CD4-positive, alpha-beta T cell treated with Interferon gamma for 1 hour (primary cell): ENCODE measurements at places on chromosomes 13 and 19.

DNA sequence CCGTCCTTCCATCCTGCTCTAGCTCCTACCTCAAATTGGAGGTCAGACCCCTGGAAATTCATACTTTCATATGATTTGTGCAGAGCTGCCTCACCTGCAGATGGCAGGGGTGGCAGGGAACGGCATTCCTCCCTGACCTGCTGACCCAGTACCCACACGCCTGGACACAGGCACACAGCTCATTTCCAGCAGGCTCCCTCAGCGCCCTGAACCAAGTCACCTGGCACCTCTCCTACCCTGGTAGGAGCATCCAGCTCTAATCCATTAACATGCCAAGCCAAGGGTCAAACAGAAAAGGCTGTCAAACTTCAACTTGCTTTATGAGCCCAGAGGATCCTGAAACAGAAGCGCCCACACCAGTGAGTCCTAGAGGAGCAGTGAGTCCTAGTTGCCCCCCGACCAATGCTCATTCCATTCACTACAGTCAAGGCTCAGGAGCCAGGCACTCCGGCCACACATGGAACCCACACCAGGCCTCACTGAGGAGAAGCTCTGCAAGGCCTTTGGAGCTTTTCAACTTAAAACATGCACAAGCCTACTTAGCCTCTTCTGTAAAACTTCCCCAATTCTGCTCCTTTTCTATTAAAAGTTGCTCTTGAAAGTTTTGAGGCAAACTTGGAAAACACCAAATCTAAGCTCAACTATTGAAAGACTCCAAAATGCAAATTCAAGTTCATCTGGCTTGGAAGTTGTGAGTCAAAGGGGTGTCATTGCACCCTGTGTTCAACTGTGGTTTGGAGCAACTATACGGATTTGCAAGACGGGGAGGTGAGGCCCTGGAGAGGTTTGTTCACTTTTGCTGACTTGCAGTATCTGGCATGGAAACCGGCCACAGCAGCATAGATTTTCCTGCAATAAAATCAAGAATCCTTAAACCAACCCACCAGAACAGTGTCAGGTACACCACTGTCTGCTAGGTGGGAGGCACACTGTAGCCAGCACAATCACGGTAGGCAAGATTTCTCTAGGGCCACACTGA is 96.7 kb downstream of the CRYL1 start:
- DNase-seq: no peak

DNA sequence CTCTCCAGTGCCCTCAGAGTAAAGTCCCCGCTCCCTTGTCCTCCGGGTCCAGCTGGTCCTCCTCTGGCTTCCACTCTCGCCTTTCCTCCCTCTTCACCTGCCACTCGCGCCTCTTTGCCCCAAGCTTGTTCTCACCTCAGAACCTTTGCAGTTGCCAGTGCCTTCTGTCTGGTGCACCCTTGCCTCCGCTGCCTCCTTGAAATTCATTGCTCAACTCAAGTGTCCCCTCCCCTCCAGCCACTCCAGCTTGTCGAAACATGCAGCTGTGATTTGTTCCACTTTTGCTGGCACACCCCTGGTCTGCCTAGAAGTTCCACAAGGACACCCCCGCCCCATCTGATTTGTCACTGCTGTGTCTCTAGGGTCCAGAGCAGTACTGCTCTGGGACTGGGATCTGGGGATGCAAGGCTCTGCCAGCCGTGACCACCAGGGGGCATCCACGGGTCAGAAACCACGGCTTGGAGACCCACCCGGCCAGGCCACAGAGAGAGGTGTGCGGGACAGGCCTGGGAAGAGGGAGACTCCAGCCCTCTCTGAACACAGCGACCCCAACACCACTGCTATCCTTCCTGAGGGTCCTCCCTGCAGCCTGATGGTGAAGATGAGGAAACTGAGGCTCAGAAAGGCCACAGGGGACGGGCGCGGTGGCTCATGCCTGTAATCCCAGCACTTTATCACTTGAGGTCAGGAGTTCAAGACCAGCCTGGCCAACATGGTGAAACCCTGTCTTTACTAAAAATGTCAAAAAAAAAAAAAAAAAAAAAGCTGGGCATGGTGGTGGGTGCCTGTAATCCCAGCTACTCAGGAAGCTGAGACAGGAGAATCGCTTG is 49.9 kb downstream of the AP1M1 start:
- peak; percentile 83 for DNase-seq

GRCh38 chr13:31093145-31093885 is 68.4 kb downstream of the HSPH1 start:
- no peak for DNase-seq

DNA sequence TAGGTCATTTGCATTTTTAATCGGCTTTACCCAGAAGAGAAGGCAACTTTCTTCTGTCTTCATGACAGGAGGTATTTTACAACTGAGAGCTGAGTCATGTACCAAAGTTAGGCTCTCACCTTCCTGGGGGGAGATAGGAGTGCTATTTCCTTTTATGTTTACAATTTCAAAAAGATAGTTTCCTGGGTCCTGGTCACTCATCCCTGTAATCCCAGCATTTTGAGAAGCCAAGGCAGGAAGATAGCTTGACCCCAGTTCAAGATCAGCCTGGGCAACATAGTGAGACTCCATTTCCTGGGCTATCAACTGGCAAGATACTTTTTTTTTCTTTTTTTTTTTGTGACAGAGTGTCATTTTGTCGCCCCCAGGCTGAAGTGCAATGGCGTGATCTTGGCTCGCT is 7.6 kb downstream of the LYPD3 start:
- no peak for DNase-seq

DNA sequence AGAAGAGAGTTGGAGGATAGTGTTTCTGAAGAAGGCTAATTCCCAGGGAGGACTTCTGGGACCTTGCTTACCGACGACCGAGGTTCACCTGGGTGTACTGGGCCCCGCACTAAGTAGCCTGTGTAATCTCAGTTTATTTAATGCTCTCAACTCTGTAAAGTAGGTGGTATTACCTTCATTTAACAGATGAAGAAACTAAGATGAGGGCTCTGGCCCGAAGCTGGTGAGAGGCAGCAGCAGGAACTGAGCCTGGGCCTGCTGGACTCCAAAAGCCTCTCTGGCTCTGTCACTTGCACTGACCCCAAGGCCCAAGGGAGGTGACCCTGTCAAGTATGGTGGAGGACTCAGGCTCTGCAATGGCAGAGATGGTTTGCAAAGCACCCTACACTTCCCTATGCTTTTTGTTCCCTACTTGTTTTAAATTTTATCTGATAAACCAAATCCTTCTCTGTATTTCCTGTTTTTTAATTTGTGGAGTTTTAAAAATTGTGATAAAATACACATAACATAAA is 50.6 kb downstream of the GGACT start:
- no peak for DNase-seq

- no peak for DNase-seq
Observed at GRCh38 chr19:5036698-5037563, 68.0 kb downstream of the KDM4B start.

GRCh38 chr13:79803989-79804388 is 323.0 kb downstream of the NDFIP2 start:
- no peak for DNase-seq

DNA sequence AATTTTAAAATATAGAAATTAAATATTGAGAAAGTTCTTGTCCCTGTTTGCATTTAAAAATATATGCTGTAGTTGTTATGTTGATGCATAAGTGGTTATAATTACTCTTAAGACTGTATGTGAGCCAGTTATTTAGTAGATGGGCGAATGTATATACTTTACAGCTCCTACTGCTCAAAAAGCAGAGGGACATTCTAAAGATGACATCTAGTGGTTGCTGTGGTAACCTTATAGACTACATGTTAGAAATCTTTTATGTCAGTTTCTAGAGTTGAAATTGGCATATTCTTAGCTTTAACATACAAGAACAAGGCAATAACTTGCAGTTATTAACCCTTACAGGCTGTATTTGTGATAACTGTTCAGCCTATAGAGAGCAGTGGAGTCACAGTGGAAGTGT is 160.5 kb downstream of the OLFM4 start:
- no peak for DNase-seq
